B cell (primary cell): ENCODE measurements at places on chromosomes 7 and 10. TPM values are rescaled to one million over a fixed set of nuclear protein-coding genes. Genes with fewer than 3 reads are reported as not detected.

DNA sequence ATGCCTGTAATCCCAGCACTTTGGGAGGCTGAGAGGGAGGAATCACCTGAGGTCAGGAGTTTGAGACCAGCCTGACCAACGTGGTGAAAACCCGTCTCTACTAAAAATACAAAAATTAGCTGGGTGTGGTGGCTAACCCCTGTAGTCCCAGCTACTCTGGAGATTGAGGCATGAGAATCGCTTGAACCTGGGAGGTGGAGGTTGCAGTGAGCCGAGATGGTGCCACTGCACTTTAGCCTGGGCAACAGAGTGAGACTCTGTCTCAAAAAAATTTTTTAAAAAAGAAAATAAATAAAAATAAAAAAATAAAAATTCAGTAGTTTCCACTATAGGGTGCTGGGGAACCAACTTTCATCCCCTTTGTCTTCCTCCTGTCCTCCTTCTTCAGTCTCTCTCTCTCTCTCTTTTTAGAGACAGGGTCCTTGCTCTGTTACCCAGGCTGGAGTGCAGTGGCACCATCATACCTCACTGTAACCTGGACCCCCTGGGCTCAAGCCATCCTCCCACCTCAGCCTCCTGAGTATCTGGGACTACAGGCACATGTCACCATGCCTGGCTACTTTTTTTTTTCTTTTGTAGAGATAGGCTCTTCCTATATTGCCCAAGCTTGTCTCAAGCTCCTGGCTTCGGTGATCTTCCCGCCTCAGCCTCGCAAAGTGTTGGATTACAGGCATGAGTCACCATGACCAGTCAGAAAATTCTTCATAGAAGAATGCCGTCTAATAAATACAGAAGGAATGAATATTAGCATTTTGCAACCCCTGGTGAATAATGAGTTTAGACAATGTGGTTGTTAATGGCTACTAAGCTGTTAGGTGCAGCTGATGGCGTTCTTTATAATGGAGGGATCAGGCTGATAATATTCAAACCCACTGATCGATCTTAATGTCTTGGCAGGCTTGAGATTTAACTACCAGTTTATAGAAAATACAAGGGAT is 20.6 kb downstream of the RBM20 start:
- no peak for DNase-seq

FGF8 gene
- total RNA-seq, result not detected in 2 replicates

SH2D4B gene
- 0.12 and 0.22 TPM in 2 replicates for total RNA-seq

BTBD16 gene
- not detected in 2 replicates for total RNA-seq

GRCh38 chr10:123299598-123299997 is 145.4 kb downstream of the BUB3 start:
- DNase-seq, result no peak

RBP4 gene
- total RNA-seq, result not detected in 2 replicates

DNA sequence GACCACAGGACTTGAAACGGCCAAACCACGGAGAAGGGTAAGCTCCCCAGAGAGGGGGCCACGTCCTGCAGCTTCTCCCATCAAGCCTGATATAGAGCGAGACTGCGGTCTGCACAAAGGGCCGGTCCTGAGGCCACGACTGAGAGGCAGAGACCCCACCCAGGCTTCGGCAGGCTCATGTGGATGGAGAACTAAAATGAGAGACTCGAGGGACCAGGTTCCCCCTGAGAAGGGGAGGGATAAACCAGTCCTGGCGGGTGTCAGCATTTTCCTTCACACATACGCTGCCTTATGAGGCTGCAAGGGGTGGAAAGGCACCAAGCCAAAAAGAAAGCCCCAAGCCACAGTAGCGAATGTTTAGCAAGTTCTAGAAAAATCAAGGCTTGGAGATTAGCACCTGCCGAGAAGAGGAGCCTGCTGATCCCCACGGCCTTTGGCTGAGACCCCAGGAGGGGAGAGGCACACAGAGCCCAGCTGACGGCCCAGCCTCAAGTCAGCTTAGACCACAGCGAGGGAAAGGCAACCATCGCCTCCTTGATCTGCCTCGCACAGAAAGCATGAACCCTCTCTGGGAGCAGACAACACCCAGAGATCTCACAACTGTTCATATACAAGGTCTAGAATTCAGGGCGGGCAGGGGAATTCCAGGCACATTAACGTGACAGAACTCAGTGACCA is 92.6 kb upstream of the RNF32 start:
- no peak for DNase-seq

LIPJ gene
- 0.20 and 0.39 TPM in 2 replicates for total RNA-seq

DNA sequence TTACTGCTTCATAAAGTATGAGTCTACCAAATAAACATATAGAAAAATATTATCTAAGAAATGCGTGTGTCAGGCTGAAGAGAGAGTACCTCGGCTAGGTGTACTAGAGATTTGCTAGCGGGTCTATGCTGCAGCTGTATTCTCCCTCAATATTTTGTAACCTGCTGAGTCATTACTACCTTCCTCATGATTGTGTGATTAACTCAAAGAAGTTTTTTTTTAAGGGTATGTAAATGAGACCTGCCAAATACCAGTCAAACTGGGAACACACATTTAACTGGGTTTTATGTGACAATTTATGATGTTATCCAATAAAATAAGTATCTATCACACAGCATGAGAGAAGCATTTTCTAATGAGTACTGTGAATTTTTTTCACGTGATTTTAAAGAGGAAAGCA is 180.4 kb downstream of the RNF133 start:
- DNase-seq, result no peak

MUC12 gene
- not detected in 2 replicates for total RNA-seq

- no peak for DNase-seq
These were observed 35.5 kb upstream of the CC2D2B start for GRCh38 chr10:95872158-95872711.

GRCh38 chr7:120927454-120928103 is 23.0 kb upstream of the ING3 start:
- peak; percentile 51 for DNase-seq

DNA sequence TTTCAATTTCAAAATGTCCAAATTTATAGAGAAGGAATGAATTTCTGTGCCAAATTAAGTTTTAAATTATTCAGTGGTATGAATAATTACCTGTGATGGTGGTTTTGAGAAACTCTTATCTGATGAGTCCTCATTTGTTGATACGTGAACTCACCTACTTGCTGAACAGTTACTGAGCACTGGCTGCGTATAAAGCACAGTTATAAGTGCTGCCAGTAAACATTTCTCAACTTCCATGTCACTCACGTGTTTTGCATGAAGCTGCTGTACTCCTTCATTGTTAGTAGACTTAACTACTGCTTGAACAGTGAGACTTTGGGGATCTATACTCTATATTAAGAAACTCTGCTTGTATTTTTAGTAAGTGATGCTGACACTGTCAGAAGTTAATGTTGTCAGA is 269.1 kb upstream of the FZD8 start:
- no peak for DNase-seq

- no peak for DNase-seq
These were observed 106.7 kb downstream of the SNX10 start for GRCh38 chr7:26398427-26398755.

GRCh38 chr7:45081670-45081974 is 7.1 kb downstream of the NACAD start:
- no peak for DNase-seq
